ENCODE measurements at places on chromosomes 11 and 22.

- DNase-seq = peak; percentile 20
These were observed 160.2 kb downstream of the FAT3 start for GRCh38 chr11:92384802-92385201.

DNA sequence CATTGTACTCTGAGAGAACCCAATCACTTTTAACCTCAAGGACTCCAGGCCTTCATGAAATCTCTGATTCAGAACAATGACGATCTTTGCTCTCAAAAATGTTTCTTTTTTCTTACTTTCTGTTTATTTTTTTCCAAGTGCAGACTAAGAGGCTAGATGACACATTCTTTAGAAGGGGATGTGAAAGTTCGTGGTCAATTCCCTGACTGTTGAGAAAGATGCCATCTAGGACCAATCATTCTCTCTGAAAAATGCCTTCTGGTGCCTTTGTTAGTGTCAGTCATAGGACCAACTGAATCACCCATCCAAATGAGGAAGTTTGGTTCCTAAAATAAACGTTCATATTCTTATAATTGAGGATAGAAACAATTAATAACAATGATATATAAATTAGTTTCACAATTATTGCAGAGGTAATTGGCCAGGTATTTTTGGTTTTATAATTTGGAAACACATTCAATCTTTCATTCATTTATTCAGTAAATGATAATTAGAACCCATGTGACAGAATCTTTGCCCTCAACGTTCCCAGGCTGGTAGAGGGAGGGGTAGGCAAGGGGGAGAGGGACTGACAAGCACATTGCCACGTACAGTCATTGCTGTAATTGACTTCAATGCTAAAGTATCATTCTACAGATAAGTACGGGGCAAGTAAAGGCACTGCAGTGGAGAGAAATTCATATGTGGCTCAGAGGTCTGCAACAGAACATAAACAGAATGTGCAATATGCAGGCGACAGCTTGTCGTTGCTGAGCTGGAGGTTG lies 333.4 kb upstream of the MPPED2 start:
- peak; percentile 52 for DNase-seq

DNA sequence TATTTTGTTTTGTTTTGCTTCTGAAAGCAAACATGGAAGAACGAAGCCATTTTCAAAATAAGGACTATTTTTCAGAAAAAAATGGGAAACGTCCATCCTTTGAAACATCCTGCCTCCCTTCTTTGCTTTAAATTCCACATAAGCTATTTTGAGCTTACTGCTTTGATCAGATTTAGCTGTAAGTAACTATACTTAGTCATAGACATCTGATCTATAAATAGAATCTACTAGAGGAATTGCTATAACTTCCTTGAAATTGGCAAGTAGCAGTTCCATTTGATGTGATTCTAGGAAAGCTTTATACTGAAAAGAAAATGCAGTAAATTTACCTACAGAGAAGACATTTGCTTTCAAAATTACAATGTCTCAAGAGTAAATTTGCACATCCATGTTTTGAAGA lies 305.8 kb downstream of the TTC28 start:
- DNase-seq = peak; percentile 49

DNA sequence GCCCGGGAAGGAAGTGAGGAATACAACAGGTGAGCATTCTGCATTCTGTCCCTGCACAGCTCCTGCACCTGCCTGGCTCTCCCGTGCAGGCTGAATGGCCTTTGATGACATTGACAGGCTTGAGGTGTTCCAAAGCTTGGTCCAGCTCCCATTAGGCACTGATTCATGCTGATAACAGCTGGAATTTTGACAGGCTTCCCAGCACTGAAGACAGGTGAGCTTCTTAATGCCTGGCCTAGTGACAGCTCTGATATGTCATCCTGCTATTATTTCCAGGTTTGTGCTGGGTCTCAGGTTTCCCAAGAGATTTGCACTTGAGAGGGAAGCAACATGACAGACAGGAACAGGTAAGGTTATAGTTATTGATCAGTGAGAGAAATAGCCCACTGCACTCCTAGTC lies 58.0 kb upstream of the MTNR1B start:
- no peak for DNase-seq

- DNase-seq = no peak
These were observed 89.0 kb upstream of the CD44 start for GRCh38 chr11:35049859-35050531.

DNA sequence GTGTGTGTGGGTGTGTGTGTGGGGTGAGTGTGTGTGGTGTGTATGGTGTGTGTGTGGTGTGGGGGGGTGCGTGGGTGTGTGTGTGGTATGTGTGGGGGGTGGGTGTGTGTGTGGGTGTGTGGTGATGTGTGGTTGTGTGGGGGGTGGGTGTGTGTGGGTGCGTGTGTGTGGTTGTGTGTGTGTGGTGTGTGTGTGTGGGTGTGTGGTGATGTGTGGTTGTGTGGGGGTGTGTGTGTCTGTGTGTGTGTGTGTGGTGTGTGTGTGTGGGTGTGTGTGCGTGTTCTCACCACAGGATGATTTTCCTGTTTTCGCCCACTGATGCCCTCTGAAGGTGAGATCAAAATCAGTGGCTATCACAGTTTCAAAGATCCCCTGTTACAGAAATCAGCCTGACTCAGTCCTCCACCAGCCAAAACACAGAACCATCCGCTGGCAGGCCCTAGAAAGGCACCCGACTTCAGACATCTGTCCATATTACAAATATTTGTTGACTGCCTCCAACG lies 24.7 kb downstream of the CPT1A start:
- no peak for DNase-seq

GRCh38 chr22:46894851-46895640 lies 132.6 kb downstream of the TBC1D22A start:
- DNase-seq = no peak

Measured in fibroblast of skin of scalp (primary cell).